ENCODE measurements at places on chromosomes 11 and 22. TPM values are rescaled to one million over a fixed set of nuclear protein-coding genes. Genes with fewer than 3 reads are reported as not detected.

SVIP gene
- 46.0 TPM for polyA plus RNA-seq

GRCh38 chr11:45233121-45233803 is 52.9 kb downstream of the SYT13 start:
- DNase-seq: no peak

DNA sequence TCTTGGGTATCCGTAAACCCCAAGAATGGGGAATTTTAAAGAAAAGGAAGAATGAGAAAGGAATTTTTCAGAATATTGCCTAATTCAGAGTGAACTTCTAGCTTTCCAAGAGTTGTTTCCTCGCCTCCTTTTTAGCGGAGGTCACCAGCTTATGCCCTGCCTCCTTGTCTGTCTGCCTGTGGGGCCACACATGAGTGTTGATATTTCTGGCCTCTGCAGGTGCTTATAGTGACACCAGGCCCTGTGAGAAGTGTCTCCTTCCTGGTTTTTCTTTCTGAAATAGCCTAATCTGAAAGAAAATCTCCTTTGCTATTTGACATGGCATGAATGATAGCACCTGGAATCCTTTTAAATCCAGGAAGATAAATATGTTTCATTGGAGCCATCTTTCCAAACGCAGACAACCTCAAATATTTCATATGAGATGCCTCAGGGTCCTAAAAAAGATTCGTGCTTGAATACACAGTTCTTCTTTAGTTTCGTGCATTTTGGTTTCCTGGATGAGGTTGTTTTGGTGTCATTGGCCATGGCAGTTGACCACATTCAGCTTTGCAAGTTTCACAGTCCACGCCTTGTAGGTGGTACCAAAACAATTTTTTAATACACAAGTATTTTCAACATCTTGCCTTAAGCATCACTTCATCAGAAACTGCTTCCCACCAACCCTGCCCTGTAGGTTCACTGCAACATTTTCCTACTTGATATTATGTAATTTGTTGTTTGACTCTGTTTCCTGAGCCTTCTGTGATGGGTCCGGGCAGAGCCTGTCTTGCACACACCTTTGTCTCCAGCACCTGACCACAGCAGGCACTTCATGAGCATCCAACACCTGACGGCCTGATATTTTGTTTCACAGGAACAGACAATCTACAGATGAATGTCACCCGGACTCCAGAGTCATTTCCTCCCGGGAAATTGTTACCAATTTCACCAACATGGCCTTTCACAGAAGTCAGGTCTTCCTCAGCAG is 159.4 kb downstream of the C11orf91 start:
- no peak for DNase-seq

KCNJ11 gene
- 2.4 TPM for polyA plus RNA-seq

DNA sequence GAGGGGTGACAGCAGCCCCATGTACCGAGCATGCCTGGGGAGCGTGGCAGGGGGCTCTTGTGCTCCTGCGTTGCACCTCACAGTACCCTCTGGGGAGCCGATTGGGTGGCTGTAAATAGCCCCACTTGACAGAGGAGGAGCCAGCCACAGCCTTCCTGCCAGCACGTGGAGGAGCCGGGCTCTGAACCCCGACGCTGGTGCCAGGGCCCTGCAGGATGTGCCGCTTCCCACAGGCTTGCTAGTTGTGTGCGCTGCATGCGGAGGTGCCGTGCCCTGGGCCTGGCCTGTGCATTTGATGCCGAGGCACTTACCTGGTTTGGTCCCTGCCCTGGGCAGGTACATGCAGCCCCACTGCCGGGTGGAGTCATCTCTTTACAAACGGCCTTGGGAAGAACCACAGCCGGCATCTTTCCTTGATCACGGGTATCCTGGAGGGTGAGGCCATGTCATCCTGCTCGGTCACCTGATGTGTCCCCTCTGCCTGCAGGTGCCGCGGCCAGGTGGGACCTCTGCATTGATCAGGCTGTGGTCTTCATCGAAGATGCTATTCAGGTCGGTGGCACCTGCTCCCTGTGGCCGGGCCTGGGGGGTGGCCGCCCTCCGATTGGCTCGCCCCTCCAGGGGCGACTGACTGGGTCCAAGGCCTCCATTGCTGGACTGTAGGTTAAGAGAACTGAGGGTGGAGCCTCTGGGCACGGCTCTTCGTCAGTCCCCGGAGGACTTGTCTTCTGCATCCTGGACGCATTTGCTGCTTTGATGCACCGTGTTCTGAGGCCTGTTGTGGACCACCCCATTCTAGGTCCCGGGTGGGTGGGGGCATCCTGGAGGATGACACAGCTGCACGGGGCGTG is 5.0 kb downstream of the TPCN2 start:
- DNase-seq: no peak

GRCh38 chr22:45505991-45506747 is 3.5 kb downstream of the FBLN1 start:
- DNase-seq: no peak

- DNase-seq: no peak
These were observed 1.4 kb downstream of the GAL3ST1 start for GRCh38 chr22:30572840-30573593.

- DNase-seq: no peak
These were observed 13.7 kb upstream of the LIN7C start for GRCh38 chr11:27520226-27520625.

GRCh38 chr11:27183672-27184457 is 143.2 kb downstream of the BBOX1 start:
- peak; percentile 57 for DNase-seq

All from right renal cortex interstitium (tissue), 3 donors.